Activated CD4-positive, alpha-beta T cell treated with anti-CD3 and anti-CD28 coated beads, Interleukin-2, amount 50 U/mL, for 48 hours (primary cell): ENCODE measurements at places on chromosomes 2 and 18.
A peak's percentile ranks its signal among the peaks of the same experiment; 100 is the strongest.

- DNase-seq, result no peak
Measured at GRCh38 chr2:229387866-229388265, 116.8 kb upstream of the PID1 start.

DNA sequence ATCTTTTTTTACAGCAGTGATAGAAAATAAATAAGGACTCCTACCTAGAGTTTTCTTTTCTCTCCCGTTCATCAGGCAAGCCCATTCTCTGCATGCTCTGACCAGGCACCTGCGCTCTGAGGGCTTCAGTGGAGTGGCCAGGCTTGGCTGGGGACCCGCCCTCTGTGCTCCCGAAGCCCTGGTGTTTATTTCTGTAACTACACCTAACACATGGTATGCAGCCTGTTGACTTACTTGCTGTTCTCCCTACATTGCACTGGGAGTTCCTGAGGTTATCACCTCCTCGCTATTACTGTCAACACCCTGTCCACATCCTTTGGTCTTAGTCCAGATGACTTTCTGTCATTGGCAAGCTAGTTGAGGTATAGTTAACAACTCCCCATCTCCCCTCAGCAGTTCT, 317.7 kb downstream of the LPIN1 start:
- DNase-seq, result no peak

- no peak for DNase-seq
Measured at GRCh38 chr2:213789940-213790339, 505.7 kb downstream of the SPAG16 start.

GRCh38 chr2:105401867-105402266, 3.0 kb upstream of the FHL2 start:
- DNase-seq, result no peak

GRCh38 chr2:42844901-42845821, 52.8 kb upstream of the HAAO start:
- DNase-seq, result no peak

- no peak for DNase-seq
Measured at GRCh38 chr2:203669820-203670219, 36.6 kb upstream of the CD28 start.

- DNase-seq, result no peak
Measured at GRCh38 chr2:96243843-96244242, 22.0 kb downstream of the TMEM127 start.

DNA sequence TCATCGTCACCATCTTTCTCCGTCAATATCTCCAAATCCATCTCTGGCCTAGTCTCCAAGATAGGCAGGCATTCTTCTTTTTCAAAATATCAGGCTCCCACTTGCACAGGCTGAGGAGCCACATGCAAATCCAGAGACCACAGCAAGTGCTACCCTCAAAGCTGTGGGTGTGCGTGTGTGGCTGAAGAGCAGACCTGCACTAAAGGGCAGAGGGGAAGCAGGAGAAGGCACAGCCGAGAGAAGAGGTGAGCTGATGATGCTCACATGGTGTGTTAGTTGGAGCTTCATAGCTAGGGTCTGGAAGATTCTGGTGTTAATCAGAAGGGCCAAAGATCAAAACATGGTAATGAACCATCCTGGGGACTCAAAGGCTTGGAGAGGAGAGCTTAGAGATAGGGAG, 3.8 kb downstream of the SPEG start:
- DNase-seq, result no peak

DNA sequence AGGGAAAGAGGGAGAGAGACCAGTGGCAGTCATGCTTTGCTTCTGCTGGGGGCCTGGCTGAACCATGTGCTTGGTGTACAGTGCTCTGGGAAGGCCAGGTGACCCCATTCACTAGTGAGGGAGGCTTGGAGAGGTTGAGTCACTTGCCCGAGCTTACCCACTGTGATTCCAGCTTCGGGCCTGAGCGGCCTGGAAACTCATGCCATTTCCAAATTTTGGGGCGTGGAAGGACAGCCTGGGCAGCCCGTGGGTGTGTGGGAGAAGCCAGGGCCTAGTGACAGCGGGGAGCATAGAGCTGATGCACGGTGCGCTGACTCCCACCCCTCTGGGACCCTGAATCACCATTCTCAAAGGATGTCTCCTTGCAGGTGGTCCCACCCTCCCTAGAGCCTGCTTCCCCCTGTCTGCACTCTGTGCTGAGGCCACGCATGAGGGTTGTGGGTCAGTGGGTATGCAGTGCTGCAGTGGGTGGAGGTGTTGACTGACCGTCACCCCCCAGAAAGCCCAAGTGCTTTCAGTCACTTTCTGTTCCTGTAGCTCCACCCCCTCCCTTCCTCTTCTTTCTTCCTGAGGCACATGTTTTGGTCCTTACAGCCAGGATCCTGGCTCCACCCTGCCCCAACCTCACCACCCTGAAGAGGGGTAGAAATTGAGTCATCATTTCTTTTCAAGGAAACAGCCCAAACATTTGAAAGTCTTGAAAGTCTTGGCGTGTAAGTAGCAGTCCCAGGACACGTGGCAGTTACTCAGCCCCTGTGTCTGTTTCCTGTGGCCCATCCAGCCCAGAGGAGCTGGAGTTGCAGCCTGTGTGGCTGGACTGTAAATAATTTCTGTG, 69.3 kb upstream of the MCFD2 start:
- DNase-seq, result peak; percentile 74

- no peak for DNase-seq
Measured at GRCh38 chr2:189702071-189702470, 27.6 kb downstream of the ANKAR start.

DNA sequence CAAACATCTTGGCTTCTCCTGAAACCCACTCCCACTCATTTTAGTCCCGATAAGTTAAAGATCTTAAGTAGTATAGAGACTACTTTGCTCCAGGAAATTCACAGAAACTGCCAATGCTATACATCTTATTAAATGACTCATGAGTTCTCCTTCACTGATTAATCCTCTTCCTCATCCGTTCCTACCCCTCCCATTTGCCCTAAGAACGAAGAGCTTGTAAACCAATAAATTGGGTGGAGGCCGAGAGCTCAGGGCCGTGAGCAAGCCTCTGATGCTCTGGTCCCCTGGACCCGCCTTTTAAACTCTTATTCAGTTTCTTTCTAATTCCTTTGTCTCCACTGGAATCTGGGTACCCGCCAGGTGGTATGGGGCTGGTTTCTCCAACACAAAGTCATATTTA, 68.6 kb downstream of the METTL8 start:
- no peak for DNase-seq

GRCh38 chr2:129744649-129745048, 234.8 kb upstream of the RAB6C start:
- DNase-seq, result no peak

GRCh38 chr18:78010363-78010762, 760.7 kb downstream of the GALR1 start:
- DNase-seq, result no peak

GRCh38 chr2:223949241-223949840, 4.2 kb upstream of the WDFY1 start:
- no peak for DNase-seq

GRCh38 chr2:150491943-150492342, 4.5 kb upstream of the RND3 start:
- DNase-seq, result no peak

GRCh38 chr2:12597610-12598009, 119.1 kb upstream of the TRIB2 start:
- DNase-seq, result no peak

DNA sequence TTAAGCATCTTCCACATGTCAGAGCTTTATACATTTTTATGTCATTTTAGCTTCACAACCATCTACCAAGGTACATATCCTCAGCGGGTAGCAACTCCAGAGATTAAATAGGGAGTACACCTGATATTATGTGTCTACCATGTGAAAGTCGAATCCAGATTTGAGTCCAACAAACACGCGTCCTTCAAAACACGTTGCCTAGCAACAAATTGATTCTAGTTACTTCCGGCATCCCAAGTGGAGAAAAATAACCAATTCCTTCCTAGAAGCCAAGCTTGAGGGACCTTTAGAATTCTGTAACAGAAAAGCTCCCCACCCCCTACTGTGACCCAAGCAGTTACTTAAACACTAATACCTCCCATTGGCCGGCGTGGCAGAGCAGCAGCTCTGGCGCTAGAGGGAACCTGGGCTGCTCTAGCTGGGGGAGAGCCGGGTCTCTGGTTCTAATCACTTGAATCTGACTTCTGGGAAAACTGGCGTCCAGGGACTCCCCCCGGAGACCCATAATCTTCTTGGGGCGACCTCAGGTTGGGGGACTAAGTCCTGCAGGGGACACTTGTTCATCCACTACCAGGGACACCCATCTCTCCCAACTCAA, at the start of gene ERICH2:
Gene ERICH2 (plus strand): TSS at position 371 of the 598 bp plus-strand sequence. CDS start 304 bp downstream, outside the sequence.
- peak; percentile 37 for DNase-seq

- no peak for DNase-seq
Measured at GRCh38 chr2:10820562-10820961, 8.0 kb upstream of the PDIA6 start.

DNA sequence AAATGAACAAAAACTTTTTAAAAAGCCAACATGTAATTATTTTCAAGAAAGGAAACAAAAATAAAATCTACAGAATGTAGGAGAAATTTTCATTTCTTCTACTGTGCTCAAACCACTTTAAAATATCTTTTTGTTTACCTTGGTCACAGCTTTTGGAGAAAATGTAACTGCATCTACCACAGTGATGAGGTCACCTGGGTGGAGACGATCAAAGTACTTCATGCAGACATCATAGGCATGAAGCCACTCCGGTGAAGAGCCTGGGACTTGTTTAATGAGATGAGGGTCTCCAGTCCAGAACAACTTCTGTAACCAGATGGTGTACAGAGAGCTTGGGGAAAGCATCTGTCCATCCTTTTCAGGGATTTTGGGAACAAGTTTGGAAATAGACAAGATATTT, 285.8 kb downstream of the NBAS start:
- DNase-seq, result no peak

GRCh38 chr2:106208874-106209273, 14.8 kb upstream of the UXS1 start:
- DNase-seq, result no peak
